ENCODE measurements at places on chromosomes 2 and 18. TPM values are rescaled to one million over a fixed set of nuclear protein-coding genes. Genes with fewer than 3 reads are reported as not detected.

PHLPP1 gene
- total RNA-seq = 9.0 TPM

- no peak for DNase-seq
These were observed 104.5 kb upstream of the TAF1B start for GRCh38 chr2:9738535-9739496.

GRCh38 chr2:213156717-213157116 is 5.3 kb upstream of the IKZF2 start:
- DNase-seq = no peak

GRCh38 chr2:216043949-216044348 is 30.6 kb upstream of the MREG start:
- DNase-seq = no peak

GRCh38 chr2:194343167-194343566 is 1313.9 kb upstream of the SLC39A10 start:
- DNase-seq = no peak

- DNase-seq = no peak
These were observed 852.6 kb downstream of the DPP10 start for GRCh38 chr2:115294999-115295398.

GRCh38 chr2:175823002-175823706 is 178.9 kb downstream of the LNPK start:
- no peak for DNase-seq

Measured in K562 (cell line).